CD4-positive, alpha-beta T cell treated with Interferon gamma for 1 hour (primary cell): ENCODE measurements at places on chromosomes 3 and 15.

DNA sequence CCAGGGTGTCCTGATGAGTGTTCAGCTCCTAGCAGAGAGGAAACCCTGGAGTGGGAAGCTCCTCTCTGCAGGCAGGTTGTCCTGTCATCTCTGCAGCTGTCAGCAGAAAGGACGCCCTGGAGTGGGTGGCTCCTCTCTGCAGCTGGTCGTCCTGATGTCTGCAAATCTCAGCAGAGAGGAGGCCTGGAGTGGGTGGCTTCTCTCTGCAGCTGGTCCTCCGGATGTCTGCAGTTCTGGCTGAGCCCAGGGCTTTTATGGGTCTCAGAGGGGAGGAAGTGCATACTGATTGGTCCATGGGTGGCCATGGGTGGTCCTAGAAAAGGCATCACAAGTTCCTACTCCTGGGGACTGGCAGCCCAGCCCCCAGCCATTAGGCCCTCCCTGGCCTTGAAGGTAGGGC is 102.6 kb upstream of the BNIP2 start:
- no peak for DNase-seq

DNA sequence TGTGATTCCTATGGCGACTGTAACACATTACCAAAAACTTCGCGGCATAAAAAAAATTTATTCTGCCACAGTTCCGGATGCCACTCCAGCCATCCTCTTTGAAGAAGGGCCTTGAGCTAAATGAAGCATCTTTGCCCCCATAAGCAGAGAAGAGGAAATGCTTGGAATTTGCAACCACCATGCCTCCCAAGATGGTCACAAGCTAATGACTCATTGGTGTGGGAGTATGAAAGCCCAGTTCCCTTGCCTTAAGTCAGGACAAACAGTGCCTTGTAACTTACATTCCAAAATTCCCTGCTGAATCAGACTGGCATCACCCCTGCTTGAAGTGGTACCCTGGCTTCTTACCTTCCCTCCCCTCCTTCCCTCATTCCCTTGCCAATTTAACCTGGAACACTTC is 1077.4 kb downstream of the EPHA3 start:
- DNase-seq: no peak

GRCh38 chr15:56146756-56147155 is 96.9 kb downstream of the RFX7 start:
- no peak for DNase-seq

DNA sequence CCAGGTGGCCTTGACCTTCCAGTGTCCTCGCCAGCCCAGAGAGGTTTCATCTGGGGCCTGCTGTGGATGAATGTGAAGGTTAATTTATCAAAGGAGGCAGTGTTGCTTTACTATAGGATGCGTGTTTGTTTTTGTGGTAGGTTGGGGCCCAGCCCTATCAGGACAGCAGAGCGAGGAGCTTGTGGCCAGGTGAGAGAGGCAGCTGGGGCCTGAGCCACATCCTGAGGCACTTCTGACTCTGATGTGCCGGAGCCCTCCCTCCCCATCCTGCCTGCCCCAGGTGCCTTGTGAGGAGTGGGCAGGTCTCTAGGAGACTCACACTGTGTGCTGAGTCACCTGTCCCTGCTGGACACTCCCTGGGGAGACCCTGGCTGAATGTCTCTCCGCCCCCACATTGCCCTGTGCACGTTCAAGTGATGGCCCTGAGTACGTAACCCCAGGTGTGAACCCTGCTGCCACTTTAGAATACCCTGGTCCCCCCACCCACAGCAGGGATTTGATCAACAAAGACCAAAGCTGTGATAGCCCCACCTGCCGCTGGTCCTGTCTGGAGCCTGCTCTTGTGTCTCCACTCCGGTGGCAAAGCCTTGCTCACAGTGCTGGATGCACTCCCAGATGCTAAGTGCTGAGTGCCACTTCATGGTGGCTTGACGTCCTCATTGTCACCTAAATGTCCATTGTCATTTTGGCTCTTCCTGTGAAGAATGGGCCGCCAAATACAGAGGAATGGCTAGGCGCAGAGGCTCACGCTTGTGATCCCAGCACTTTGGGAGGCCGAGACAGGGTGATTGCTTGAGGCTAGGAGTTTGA is 16.0 kb downstream of the FBLN2 start:
- no peak for DNase-seq

DNA sequence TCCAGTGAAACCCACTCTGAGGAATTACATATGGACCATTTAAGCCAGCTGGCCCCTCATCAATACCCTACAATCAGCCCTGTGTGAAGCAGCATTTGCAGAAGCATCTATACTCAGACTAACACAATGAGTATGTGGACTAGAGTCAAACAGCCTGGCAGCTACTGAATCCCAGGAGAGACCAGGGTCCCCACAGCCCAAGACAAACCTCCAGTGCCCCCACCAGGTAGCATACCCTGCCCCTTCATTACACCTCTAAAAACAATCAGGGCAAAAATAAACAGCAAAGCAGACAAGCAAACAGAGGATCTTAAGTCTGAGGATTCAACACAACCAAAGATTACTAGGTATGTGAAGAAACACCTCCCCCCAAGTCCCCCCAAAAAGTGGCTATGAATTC is 157.4 kb downstream of the LEKR1 start:
- DNase-seq: no peak

- no peak for DNase-seq
These were observed 42.2 kb upstream of the PRR23E start for GRCh38 chr3:127150513-127151250.

DNA sequence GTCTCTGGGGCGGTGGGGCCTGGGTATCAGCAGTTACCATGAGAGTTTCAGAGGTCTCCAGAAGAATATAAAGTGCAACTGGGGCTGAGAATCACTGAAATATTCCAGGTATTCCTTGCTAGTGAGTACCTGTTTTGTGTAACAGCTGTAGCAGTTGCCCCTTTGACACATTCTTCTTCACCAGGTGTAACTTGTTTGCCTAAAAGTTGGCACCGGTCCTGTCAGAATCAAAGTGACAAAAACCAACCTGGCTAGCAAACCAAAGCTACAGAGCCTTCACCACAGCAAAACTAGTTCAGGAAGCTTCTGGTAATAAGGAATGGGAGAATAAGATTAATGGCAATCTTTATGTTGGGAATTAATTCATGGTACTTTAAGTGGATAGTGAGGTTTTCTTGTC is 296.0 kb downstream of the NAALADL2 start:
- no peak for DNase-seq

DNA sequence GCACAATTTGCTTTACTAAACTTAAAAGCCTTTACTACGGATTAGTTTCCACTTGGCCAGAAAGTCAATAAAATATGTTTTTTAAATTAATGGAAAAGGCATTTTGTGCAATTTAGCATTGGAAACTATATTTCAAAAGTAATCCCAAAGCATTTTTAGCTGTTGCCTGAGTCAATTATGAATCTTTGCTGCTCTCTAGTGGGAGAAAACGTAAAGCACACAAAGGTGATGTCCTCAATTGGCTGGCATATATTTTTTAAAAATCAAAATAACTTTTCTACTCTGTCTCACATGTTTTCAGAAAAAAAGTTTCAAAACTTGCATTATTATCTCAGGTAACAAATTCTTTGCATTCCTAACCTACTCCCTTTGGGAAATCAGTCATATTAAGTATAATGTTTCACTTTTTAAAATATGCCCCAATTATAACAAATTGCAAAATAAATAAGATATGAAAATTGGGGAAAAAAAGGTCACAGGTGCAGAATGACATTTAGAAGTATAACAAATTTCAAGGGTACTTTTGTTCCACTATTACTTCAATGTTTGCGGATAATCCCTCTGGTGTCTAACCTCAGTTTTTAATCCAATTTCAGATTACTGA is 47.2 kb upstream of the TEX55 start:
- no peak for DNase-seq

GRCh38 chr3:30113906-30114305 is 492.5 kb upstream of the TGFBR2 start:
- DNase-seq: no peak

DNA sequence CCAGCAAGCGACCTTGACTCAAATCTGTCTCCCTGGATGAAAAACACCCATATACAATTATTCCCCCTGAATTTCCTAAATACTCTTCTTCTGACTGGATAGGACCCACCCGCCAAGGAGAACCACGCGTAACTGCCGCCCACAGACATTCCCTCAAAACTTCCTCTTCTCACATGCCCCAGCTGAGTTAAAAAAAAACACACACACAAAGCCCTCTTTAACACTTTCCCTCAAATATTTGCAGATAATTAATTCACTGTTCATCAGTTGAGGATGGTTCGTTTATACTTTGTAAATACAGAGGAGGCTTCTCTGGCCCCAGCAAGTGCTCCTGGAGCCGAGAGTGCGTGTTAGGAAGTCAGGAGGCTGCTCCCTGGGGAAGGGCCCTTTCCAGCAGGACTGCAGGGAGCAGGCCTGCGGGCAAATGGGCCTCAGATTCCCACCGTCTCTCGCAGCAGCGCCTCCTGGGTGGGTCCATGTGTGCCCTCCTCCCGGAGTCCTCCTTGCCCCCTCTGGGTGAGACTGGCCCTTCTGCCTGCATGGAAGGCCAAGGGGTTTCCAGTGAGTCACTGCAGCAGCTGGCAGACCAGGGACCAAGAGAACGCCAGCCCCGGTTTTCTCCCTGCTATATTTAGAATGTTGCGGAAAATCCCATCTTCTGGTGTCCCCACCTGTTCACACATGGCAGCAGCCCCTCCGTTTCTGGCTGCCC is 46.8 kb downstream of the MGLL start:
- no peak for DNase-seq

- no peak for DNase-seq
These were observed 90.1 kb downstream of the VGLL4 start for GRCh38 chr3:11553436-11554235.

DNA sequence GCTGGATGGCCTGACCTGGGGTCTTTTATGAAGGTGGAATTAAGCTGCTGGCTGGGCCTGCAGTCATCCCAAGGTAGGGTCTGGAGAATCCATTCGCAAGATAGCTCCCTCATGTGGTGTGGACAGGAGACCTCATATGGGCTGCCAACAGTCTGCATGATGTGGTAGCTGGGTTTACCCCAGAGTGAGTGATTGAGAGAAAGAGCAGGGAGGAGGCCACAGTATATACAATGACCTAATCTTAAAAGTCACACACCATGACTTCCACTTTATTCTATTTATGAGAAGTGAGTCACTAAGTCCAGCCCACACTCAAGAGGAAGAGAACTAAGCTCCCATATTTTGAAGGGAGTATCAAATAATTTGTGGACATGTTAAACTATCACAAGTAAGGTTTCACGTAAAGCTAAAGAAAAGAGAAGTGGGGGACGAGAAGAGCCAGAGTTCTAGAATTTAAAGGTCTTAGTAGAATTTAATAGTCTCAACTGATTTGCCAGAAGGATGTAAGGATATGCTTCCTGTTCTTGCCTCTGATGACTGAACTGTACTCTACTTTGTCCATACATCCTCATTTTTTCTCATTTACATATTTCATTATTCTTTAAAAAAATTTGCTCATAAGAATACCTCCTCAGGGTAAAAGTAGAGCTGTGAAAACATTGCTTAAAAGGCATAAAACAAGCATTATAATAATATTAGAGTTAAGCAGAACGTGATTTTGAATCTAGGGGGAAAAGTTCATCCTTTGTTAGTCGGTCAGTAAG is 184.4 kb downstream of the PEX5L start:
- DNase-seq: peak; percentile 1

DNA sequence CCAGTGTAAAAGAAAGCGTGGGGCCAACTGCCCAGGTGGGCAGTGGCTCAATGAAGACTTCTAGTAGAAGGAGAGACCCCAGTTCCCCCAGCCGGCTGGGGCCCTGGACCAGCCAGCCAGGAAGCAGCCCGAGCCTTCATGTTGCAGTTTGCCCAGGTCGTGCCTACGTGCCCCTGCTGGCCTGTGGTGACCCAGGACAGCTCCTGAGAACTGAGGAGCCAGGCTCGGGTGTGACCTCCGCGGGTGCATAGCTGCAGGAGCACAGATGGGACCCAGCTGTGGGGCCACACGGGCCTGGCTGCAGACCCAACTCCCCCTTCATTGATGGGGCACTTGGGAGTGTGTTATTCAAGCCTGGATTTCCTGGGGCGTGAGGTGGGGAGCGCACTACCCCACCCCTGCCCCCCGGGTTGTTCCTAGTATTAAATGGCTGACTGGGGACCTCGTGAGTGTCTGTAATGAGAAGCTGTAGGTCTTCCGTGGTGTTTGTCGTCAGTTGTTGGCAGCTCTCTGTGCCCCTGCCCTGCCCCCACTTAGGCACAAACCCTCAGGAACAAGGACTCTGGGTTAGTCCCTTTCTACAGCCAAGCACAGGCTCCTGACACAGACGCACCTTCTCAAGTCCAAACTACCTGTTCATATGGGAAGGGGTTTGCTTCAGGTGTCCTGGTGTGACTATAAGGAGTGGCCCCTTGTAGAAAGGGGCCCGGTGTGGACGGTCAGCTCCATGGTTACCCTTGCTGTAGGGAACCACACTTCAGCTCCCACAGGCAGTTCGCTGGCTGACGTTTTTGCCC is 39.1 kb downstream of the IDH2 start:
- no peak for DNase-seq

GRCh38 chr3:138573138-138573537 is 20.9 kb downstream of the CEP70 start:
- no peak for DNase-seq

- DNase-seq: no peak
These were observed 19.4 kb upstream of the POLG start for GRCh38 chr15:89353991-89354390.

- DNase-seq: no peak
These were observed 236.2 kb downstream of the ZPLD1 start for GRCh38 chr3:102670986-102671385.

DNA sequence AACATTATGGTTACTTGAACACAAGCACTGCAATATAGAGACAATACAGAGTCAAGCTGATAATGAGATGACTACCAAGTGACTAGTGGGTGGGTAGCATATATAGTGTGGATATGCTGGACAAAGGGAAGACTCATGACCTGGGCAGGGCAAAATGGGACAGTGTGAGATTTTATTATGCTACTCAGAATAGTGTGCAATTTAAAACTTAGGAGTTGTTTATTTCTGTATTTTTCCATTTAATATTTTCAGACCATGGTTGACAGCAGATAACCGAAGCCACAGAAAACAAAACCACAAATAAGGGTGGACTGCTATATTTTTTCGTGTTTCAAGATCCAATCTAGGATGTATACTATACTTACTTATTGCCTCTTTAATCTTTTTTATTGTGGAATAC is 19.6 kb downstream of the GALK2 start:
- no peak for DNase-seq

DNA sequence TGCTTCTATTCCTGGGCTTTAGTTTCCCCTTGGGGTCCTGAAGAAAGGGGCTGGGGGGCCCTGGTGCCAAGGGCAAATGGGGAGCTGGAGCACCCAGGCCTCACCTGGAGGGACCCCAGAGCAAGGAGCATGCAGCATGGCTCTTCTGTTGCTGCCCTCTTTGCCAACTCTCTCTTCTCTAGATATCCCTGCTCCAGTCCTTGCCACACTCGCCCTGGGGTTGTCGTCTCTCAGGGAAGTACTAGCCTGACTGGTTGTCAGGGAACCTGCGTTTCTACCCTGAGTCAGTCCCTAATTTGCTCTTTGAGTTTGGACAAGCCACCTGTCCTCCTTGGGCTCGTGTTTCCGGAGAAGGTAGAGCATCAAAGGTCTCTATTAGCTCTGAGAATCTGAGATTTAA is 63.7 kb upstream of the UBE2Q2 start:
- DNase-seq: no peak

GRCh38 chr3:185976100-185976499 is 38.3 kb upstream of the TRA2B start:
- DNase-seq: no peak

- DNase-seq: no peak
These were observed 99.1 kb downstream of the UBE2E2 start for GRCh38 chr3:23302271-23302670.
